CD4-positive, alpha-beta T cell treated with Interleukin-17A for 4 hours (primary cell): ENCODE measurements at places on chromosomes 12 and 14.

DNA sequence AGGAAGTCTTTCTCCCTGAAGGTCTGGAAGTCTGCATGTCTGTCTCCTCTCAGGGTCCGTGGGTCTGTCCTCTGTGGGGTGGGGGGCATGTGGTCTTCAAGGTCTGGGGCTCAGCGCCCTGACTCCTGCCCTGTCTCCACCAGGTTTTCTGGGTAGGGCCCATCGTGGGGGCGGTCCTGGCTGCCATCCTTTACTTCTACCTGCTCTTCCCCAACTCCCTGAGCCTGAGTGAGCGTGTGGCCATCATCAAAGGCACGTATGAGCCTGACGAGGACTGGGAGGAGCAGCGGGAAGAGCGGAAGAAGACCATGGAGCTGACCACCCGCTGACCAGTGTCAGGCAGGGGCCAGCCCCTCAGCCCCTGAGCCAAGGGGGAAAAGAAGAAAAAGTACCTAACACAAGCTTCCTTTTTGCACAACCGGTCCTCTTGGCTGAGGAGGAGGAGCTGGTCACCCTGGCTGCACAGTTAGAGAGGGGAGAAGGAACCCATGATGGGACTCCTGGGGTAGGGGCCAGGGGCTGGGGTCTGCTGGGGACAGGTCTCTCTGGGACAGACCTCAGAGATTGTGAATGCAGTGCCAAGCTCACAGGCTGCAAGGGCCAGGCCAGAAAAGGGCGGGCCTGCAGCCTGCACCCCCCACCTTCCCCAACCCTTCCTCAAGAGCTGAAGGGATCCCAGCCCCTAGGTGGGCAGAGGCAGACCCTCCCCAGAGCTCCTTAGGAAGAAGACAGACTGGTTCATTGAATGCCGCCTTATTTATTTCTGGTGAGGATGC is 3.4 kb downstream of the AQP5 start:
- no peak for DNase-seq

- DNase-seq, result peak; percentile 30
These were observed 57.3 kb downstream of the TTC7B start for GRCh38 chr14:90758959-90759358.

DNA sequence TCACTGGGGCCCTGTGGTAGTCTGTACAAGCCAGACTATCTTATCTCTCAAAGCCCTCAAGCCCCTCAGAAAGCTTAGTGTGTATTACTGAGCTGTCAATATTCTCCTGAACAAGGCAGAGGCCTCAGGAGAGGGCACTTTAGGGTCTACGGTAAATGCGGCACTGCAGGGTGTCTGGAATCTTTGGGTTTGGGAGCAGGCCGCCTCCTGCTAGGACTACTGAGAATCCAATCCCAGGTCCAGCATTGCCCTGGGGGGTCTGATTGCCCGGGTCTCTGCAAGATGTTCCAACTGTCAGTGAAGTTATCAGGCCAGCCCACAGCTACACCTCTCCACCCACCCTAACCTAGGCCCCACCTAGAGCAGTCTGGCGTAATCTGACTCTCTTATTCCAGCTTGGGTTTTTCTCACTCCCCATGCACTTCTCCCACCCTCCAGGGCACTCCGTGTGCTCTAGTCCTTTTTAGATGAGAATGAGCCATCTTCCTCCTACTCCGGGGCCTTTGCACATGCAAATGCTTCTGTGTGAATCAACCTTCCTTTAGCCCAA is 4.3 kb upstream of the ZFP36L1 start:
- no peak for DNase-seq

- peak; percentile 45 for DNase-seq
These were observed 652 bp downstream of the SUPT16H start for GRCh38 chr14:21382886-21383847.

- no peak for DNase-seq
These were observed 121.3 kb downstream of the SAMD4A start for GRCh38 chr14:54688229-54688628.

GRCh38 chr12:79267580-79267979 is 403.0 kb downstream of the SYT1 start:
- no peak for DNase-seq

DNA sequence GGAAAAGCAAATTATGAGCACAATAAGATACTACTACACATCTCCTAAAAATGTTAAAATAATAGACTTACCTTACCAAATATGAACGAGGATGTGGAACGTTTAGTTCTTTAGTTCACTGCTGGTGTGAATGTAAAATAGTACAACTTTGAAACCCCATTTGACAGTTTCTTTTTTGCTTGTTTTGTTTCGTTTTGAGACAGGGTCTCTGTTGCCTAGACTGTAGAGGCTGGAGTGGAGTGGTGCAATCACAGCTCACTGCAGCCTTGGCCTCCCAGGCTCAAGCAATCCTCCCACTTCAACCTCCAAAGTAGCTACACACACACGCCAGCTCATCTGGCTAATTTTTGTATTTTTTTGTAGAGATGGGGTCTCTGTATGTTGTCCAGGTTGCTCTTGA is 136.4 kb upstream of the FAR2 start:
- no peak for DNase-seq

DNA sequence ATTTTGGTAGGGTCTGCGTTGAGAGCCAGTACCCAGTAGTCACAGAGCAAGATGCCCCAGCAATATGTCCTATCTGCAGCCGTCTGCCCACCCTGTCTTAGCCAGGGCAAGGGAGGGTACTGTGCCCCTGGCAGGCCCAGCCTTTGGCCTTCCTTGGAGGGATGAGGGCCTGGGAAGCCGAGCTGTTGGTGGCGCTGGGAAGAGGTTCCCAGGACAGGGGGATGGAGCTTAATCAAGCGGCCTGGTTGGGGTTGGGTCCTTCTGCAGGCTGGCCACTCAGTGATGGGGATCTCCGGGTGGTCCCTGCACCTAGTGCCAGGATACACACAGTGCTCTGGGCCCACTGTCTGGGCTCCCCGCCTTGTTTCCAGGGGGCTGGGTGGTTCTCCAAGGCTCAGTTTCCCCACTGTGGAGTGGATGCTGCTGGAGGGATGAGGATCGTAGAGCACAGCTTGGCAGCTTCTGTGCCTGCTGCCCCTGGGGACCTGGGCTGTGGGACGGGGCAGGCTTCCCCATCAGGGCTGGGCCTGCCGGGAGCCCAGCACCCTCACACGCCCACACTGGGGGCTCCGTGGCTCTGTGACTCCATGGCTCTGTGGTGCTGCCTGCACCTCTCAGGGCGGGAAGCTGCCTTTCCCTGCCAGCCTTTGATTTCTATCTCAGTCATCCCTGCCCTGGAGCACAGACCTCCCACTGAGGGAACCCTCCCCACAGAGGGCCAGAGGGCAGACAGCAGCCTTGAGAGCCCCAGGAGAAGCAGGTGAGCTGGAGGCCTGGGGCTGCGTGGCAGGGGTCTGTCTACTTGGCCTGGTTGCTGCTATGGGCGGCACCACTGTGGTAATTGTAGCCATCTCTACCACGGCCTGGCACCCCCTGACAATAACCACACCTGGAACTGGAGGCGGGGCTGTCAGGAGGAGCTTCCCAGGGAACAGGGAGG is 357.0 kb downstream of the TMEM121 start:
- no peak for DNase-seq

- no peak for DNase-seq
These were observed 30.1 kb downstream of the SPRING1 start for GRCh38 chr12:116707751-116708150.

DNA sequence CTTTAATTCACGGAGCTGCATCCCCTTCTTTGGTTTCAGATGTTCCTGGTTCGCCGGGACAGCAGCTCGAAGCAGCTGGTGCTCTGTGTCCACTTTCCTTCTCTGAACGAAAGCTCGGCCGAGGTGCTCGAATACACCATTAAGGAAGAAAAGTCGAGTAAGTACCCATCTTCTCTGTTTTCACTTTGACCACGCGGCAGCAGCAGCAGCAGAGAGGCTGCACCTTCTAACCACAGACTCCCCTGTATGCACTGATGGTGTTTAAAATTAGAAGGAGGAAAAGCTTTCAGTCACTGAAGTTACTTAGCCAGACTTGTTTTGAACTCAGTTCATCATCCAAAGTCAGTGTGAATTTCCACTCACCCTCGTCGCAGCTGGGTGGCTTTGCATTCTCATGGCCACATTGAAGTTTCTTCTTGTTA is 63.8 kb downstream of the RIN3 start:
- DNase-seq, result peak; percentile 53

DNA sequence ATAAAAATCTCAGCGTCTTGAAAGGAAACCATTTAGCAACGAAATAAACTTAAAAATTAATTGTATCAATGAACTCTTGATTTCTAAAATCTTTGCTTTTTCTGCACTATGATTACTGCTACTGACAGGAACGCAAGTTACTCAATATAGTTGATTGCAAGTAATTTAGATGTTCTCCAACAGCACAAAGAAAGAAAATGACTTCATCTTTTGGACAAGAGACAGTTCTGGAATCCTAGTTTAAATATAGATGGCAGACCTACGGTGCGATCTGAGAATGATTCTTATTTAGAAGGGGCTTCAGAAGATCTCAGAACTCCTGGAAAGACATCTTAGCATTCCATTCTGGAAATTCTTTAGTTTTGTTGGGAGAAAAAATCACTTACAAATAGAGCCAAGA is 1.4 kb upstream of the SUDS3 start:
- DNase-seq, result no peak

DNA sequence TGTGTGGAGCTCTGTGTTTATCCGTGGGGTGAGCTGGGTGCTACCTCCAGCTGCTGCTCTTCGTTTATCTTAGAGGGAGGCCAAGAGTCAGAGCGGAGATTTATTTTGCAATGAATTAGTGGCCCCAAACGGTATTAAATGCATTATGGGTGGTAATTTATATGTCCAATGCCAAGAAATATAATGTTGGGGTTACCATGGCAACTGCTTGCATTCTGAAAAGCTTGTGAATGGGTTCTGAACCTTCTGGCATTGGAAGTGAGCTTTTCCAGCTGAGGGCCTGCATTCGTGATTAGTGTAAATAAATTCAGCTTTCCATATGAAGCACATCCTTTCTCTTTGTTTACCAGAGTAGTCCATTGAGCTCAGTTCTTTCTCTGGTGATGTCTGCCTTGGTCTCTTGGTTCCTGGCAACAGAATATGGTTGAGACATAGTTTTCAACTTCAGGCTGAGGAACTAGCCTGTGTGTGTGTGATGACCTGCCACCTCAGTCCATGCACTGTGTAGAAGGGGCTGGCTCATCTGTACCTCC is 51.8 kb downstream of the TRAF3 start:
- no peak for DNase-seq

GRCh38 chr14:106308839-106309389 is 782.5 kb downstream of the TMEM121 start:
- DNase-seq, result peak; percentile 76

GRCh38 chr12:80157645-80158044 is 58.3 kb downstream of the OTOGL start:
- no peak for DNase-seq

DNA sequence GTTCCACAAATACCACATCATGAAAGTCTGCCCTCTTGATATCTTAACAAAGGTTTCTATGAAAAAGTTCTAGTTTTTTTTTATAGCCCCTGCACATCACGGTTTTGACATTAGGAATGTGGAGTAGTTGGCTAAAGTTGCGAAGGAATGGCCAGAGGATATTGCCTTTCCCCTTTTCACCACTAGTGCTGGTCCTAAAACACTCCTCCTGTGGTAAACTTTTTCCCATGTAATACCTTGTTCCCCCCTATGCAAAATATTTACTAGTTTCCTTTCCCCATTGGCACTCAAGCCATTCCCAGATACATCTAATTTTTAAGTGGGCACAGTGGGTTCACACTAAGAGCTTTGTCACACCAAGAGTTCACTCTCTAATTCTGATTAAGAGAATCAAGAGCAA is 33.4 kb downstream of the R3HDM2 start:
- no peak for DNase-seq

GRCh38 chr12:50282721-50283228 is 545 bp downstream of the LIMA1 start:
- DNase-seq, result no peak

DNA sequence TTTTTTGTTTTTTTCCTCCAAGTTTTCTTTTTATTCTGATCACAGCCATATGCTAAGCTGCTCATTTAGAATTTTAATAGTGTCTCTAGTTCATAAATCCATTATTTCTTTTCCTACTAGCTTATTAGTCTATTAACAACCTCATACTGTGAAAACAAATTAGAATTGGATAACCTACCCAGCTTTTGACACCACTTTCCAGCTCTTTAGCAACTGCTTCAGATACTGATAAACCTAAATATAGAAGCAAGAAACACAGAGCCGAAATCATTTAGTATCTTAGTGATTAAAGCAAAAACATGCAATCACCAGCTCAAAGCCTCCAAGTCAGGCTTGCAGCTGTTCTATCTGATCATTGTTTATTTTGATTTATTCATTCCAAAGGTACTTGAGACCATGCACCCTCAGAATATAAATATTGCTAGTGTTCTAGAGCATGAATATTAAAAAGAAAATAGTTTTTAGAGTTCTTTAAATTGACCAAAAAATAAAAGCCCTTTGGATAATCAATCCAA is 121.5 kb downstream of the STXBP6 start:
- no peak for DNase-seq

GRCh38 chr12:9347328-9348127 is 139.3 kb upstream of the PZP start:
- DNase-seq, result no peak

GRCh38 chr12:1289371-1290155 is 298.5 kb downstream of the ERC1 start:
- no peak for DNase-seq

- no peak for DNase-seq
These were observed 33.2 kb upstream of the KICS2 start for GRCh38 chr12:64255249-64255648.

- no peak for DNase-seq
These were observed 137.7 kb upstream of the SYT1 start for GRCh38 chr12:78726854-78727253.

DNA sequence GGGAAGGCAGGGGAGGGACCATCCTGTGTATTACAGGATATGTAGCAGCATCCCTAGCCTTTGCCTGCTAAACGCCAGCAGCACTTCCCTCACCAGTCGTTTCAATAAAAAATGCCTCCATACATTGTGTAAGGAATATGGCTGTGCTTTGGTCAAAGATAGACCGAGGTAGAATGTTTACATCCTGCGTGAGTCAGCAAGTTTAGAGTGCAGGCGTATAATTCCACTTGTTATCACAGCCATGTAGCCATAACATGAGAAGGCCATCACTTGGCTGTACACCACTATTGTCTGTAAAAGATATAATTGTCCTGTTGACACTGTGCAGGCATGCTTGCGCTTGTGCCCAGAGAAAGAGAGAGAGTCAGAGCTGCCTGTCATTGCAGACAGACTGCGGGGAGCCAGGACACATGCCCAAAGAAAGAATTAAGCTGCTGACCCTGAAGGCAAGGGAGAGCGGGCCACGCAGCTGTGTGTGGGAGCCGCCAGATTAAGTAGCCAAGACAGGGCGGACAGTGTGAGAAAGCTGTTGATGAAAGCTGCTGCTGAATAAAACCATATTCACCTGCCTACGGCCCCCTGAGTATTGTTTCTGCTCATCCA is 68.4 kb downstream of the CRACR2A start:
- no peak for DNase-seq
